ENCODE measurements at places on chromosomes 6 and 20.

DNA sequence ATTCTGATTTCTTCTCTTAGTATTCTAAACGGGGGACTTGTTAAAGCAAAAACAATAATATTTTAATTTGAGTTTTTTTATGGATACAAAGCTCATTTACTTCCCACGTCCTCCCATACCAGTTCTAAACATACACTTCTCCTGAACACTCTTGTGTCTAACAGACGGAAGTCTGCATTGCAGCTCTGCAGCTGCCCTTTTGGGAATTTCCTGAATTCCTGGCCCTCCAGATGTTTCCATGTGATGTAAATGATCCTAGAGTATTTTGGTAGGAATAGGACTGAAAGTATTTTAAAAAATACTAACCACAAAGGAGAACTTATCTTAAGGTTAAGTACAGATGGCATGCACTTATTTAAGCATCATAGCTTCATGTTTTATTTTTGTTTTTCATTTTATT is 886.7 kb downstream of the TBC1D32 start:
- no peak for DNase-seq

- no peak for DNase-seq
Measured at GRCh38 chr6:96613291-96613999, 50.5 kb downstream of the FHL5 start.

DNA sequence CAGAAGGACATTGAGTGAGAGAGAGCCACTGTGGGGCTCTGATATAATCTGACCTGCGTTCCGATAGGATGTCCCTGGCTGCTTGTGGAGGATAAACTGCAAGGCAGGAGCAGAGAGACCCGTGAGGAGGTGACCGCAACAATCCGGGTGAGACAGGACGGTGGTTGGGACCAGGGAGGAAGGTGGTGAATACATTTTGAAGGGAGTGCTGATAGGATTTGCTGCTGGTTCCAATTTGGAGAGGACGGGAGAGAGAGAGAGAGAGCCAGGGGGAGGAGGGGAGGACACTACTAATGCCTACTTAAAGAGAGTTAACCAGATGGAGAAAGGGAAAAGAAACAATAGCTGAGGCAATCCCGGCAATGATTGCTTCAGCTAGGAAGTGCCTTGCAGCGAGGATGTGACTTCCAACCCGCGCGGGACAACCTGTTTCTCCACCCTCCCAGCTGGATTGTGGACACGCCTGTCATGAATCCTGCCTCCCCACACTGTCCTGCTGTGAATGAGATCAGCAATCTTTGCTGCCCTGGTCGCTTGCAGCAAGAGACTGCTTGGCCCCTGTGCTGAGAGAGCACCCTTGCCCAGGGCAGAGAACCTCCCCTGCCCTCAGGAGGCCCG is 199.0 kb upstream of the KCNG1 start:
- DNase-seq = no peak

GRCh38 chr6:81003894-81004293 is 748.6 kb downstream of the TENT5A start:
- no peak for DNase-seq

DNA sequence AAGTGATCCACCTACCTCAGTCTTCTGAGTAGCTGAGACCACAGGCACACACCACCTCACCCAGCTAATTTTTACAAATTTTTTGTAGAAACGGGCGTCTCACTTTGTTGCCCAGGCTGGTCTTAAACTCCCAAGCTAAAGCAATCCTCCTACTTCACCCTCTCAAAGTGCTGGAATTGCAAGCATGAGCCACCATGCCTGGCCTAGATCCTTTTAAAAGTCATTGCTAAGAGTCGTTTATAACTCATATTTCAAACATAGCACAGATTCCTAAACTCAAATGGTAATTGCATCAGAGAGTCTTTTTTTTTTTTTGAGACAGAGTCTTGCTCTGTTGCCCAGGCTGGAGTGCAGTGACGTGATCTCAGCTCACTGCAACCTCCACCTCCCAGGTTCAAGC is 7.7 kb upstream of the SAMHD1 start:
- DNase-seq = no peak

- DNase-seq = no peak
Measured at GRCh38 chr6:15378866-15379265, 133.0 kb downstream of the JARID2 start.

- DNase-seq = no peak
Measured at GRCh38 chr6:113488061-113488460, 369.1 kb upstream of the MARCKS start.

DNA sequence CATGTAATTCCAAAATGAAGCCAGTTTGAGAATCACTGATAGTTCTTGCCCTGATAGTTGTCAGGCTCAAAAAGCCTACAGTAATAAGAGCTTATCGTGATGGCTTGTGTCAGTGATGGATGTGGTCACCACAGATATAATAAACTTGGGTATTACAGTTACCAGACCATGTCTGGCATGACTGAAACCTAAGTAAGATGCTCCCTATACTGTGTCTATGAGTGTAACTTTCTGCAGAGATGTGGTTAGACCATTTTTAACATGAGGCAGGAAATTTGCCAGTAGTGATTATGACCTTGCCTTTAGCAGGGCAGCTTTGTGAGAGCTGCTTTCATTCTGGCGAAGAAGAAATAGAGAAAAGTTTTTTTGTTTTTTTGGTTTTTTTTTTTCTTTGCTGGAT is 90.2 kb downstream of the ANKS1A start:
- DNase-seq = no peak

DNA sequence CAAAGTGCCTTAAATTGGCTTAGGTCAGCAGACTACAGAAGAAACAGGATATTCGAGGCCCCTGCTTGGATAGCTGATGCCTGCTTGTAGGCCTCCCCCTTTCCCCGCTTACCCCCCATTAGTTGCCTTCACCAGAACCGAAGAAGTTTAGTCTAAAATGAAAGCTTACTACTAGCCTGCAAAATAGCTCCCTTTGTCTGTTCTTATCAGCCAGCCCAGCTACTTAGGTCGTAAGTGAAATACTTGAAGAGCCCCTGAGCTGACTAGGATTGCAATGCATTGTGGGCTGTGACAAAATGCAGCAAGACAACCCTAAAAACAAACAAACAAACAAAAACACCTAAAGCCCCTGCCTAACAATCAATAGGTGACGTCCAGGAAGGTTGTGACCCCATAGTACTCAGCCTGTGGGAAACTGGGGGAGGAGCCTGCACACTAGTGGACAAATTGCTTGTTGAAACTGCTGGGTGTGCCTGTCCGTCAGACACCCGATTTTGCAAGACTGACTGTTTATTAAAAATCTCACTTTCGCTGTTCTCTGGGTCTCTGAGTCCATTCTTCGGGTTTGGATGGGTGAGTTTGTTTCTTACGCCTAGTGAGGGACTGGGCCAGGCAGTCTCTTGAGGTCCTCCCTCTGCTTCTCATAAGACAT is 105.0 kb upstream of the DUSP22 start:
- no peak for DNase-seq
